ENCODE measurements at places on chromosomes 3 and 15.

- DNase-seq, result no peak
Observed at GRCh38 chr3:32147933-32148332, 41.5 kb downstream of the GPD1L start.

DNA sequence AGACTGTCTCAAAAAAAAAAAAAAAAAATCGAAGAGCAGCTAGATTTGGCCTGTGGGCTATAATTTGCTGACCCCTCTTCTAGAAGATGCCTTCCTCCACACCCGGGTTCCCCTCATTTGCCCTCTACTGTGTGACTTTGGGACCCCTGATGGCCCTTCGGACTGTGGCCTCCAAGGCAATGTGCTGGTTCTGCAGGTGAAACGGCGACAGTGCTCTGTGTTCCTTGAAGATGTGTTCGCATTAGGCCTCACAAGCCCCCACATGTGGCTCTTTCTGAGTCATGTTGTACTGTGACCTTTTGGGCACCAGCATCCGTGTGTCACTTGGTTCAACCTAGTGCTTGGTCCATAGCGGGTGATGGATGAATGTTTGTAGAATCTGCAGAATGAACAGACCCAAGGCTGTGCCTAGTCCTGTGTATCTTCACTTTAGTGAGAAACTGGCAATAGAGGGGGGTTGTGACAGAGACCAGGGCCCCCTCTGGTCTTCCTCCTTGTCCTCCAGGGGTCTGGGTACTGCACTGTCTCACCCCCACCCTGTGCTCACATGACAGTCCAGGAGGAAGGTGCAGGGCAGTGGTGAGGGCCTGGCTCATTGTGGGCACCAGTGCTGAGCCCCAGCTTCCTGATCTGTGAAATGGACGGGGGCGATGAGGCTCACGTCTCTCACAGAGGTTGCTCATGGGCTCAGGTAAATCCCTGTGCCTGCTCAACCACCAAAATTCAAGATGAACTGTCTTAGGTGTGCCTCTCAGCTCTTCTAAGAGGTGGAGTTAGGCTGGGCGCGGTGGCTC is 22.7 kb downstream of the GOLGA6L2 start:
- no peak for DNase-seq

- DNase-seq, result no peak
Observed at GRCh38 chr3:108301695-108302404, 5.5 kb downstream of the HHLA2 start.

GRCh38 chr15:69604072-69604411 is 151.4 kb downstream of the RPLP1 start:
- DNase-seq, result no peak

DNA sequence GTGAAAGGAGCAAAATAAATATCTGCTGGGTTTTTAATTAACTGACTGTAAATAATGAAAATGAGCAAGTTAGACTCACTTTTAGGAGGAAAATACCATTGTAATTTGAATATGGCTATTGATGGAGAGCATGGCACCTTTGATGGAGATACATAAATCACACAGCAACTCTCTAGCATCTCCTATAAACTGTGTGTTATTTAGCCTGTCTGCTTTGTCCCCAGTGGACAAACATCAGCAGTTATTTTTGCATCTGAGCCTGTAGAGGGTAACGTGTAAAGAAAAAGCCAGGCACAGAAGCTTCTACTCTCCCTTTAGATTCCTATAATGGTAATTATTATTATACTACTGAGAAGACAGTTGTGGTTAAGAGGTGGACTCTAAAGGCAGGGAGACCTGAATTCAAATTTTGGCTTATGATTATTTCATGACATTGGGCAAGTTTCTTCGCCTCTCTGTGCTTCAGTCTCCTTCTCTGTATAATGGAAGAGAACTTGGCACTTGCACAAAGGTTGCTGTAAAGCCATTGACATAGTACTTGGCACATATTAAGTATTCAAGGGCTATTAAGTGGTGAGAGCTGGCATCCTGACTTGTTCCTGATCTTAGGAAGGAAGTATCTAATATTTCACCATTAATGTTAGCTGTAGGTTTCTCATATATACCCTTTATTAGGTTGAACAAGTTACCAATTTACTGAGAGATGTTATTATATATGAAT is 289.5 kb upstream of the TRIM42 start:
- DNase-seq, result no peak

- no peak for DNase-seq
Observed at GRCh38 chr3:167521006-167521355, 47.1 kb upstream of the SERPINI2 start.

DNA sequence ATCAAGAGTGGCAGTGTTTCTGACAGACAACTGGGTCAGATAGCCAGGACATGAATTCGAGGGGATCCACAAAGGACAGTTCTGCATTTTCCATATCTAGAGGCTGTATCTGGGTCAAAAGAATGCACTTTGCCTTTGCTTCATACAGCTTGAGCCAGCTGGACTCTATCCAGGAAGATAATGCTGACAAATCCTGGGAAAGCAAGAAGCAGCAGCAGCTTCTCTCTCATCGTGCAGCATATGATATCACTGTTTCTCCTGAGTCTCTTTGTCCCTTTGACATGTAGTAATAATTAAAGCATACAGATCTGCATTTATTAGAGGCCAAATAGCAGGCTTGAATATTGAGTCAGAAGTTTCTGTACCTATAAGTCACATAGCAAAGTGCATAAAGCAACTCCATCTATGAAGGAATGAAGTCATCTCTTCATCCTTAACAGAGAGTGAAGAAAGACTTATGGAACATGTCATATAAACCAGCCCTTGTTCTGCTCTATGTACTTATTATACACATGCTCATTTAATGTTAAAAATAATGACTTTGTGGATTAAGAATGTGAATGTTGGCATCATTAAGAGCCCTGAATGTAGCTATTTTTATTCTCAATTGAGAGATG is 236.8 kb upstream of the GBE1 start:
- DNase-seq, result peak; percentile 27

- DNase-seq, result no peak
Observed at GRCh38 chr15:81297147-81297572, 26.8 kb downstream of the STARD5 start.

- DNase-seq, result no peak
Observed at GRCh38 chr3:48651771-48652170, 10.9 kb downstream of the CELSR3 start.

GRCh38 chr3:171862993-171863521 is 19.9 kb downstream of the TMEM212 start:
- peak; percentile 85 for DNase-seq

DNA sequence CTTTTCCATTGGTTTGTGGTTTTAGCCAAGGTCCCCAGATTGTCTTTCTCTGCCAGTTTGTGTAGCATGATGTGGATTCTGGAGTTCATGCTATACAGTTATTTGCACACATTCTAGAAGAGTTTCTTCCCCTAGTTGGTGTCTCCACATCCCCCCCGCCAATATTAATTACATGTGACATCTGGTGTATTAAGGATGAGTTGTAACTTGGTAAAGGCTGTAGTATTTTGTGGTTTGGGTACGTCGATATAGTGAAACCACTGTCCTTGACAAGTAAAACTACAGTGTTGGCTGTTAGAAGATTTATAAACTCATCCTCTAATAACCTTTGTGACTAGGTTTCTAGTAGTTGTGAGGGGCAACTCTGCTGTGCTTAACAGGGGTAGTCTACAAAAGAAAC is 23.7 kb upstream of the P4HTM start:
- DNase-seq, result no peak

GRCh38 chr3:30779686-30780287 is 114.7 kb downstream of the GADL1 start:
- DNase-seq, result no peak

DNA sequence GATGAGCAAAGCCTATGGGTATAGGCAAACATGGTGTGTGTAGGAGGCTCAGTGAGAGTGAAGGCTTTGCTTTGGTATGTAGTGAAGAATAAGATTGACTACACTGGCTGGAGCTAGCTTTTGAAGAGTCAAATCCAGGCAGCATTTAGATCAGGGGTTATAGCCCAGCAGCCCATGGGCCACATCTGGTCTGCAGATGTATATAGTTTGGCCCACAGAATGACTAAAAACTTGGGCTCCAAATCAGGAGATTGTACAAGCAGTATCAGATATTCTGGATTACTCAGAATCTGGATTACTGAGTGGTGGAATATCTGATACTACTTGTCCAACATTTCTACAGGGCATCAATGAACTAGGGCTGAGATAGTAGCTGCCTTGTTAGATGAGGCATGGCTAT is 92.9 kb upstream of the FGF7 start:
- DNase-seq, result no peak

- no peak for DNase-seq
Observed at GRCh38 chr3:136194409-136195257, 1.5 kb downstream of the MSL2 start.

DNA sequence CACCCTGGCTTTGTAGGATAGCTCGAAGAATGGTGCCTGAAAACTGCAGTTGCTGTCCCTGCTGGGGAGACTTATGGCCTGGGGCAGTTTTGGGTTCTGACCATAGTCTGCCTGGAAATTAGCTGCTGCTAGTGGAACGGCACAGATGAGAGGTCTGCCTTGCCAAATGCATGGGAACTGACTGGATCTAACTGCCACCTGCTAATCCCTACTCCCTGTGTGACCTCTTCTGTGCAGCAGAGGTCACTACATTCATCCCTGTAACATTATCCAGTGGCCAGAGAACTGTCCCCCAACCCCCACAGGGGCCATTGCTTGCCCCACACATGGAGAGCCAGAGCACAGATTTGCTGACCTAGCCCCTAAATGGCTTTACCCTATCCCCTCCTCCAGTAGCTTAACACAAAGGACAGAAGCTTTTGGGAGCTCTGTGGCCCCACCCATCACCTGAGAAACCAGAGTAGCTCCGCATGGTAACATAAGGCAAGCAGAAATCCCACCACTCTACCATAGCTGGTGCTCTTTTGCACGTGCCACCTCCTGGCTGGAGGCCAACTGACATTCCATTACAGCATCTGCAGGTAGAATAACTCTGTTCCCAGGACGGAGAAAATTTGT is 840.0 kb downstream of the EPHA3 start:
- DNase-seq, result no peak

DNA sequence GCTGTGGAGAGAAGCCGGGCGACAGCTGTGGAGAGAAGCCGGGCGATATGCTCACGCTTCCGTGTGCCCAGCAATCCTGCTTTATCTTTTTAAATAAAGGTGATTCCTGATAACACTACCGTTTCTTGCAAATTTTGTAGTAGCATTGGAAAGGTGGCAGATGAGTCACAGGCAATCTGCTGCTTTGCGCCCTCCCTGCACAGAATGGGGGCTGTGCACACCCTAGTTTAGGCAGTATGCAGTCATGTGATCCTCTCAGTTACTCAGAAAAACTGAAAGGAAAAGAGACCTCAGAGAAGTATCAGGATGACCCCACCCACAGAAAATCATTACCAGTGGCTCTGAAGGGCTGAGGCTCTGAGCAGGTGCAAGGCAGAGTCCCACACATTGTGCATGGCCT is 24.9 kb upstream of the TMCC1 start:
- DNase-seq, result no peak
